ENCODE measurements at places on chromosomes 7 and 10.
A peak's percentile ranks its signal among the peaks of the same experiment; 100 is the strongest.

GRCh38 chr7:135169141-135169963 is 1.2 kb downstream of the CYREN start:
- DNase-seq: peak; percentile 38

- no peak for DNase-seq
Measured at GRCh38 chr7:106480616-106481031, 180.3 kb downstream of the CCDC71L start.

GRCh38 chr7:92295391-92295790 is 49.6 kb downstream of the ANKIB1 start:
- DNase-seq: peak; percentile 90

DNA sequence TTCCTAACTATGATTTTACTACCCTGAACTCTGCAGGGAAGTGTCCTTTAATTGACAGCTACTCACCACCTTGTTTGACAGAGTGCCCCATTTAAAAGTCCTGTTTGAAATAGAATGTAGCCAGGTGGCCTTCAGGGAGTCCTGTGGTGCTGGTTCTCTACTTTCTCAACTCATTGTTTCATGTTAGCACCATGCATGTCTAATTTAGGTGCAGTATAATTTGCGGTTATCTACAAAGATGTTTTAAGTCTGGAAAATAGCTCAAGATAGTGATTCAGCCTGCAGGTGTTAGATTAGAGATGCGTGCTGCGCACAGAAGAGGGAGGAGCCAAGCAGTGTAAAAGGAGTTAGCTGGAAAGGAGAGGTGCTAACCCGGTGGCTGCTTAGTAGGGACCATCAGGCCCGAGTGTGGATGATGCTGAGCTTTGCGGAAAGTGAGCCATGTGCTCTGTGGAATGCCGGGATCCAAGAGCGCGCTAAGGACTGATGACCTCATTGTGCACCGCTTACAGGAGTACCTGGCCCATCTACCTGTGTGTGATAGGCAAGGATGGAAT is 1.2 kb downstream of the CCM2 start:
- DNase-seq: peak; percentile 35

Measured in OCI-M1 (cell line).